Activated CD4-positive, alpha-beta T cell treated with anti-CD3 and anti-CD28 coated beads for 36 hours (primary cell): ENCODE measurements at places on chromosomes 11 and 22. TPM values are rescaled to one million over a fixed set of nuclear protein-coding genes. Genes with fewer than 3 reads are reported as not detected.

GRCh38 chr11:126104420-126104819 is 41.8 kb upstream of the CDON start:
- no peak for DNase-seq

GRCh38 chr11:11552529-11553087 is 69.2 kb downstream of the GALNT18 start:
- DNase-seq = no peak

DNA sequence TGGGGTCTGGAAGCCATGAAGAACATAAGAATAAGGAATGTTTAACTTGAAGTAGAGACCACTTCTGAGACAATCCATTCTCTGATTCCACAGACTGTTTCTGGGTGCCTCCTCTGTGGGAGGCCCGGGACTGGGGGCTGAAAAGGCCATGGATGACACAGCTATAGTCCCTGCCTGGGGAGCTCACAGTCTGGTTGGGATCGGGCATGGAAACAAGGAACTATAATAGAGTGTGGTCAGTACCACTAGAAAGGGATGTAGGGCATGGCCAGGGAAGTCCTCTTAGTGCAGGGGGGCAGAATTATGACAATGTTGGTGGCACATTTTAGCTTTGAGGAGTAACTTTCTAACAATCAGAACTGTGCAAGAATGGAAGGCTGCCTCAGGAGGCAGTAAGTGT is 9.2 kb upstream of the KCNE3 start:
- no peak for DNase-seq

DNA sequence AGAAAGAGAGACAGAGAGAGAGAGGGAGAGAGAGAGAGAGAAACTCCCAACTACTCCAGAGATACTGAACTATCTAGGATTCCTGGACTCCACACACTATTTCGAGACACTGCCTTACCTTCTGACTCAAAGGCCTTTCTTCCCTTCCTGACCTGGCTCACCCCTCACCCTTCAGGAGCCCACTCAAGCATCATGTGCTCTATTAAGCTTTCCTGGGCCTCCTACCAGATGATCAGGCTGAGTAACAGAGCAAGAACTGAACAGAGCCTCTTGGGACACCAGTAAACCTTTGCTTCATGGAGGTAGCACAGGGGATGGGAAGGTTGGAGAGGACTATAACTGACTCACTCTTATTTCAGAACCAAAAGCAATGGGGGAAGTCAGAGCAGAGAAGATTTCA is 31.4 kb downstream of the PLEKHA7 start:
- DNase-seq = no peak

- DNase-seq = no peak
Observed at GRCh38 chr11:30434901-30435300, 112.0 kb downstream of the ARL14EP start.

EXPH5 gene
- 2.0 TPM for total RNA-seq

OTOG gene
- not detected for total RNA-seq

LIPT2 gene
- 5.0 TPM for total RNA-seq
